Kidney (tissue), 22 donors: ENCODE measurements at places on chromosomes 1 and 21. TPM values are rescaled to one million over a fixed set of nuclear protein-coding genes. Genes with fewer than 3 reads are reported as not detected.
A peak's percentile ranks its signal among the peaks of the same experiment; 100 is the strongest.

DNA sequence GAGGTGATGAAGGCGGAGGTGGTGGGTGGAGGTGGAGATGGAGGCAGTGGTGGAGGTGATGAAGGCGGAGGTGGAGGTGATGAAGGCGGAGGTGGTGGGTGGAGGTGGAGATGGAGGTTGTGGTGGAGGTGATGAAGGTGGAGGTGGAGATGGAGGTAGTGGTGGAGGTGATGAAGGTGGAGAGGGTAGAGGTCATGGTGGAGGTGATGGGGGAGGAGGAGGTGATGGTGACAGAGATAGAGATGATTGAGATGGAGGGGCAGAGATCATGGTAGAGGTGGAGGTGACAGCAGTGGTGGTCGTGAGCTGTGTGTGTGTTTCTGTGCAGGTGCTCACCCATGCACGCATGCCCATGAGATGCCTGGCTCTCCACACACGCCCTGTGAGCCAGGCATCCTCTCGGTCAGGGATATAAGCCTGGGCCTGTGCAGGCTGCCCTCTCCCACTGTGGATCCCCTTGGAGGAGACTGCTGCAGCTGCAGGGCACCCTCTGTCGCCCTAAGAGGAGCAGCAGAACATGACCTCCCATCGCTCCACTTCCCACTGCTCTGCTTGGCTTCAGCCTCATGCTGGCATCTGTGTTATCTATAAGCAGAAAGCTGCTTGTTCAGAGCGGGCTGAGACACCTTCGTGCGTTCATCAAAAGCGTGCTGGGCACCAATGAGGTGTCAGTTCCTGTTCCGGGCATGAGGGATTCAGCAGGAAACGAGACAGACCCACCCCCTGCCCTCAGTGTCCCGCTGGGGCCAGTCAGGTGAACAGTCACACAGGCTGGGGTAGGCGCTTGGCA lies 20.5 kb upstream of the NPHP4 start:
- H3K36me3 ChIP-seq: no peaks in the 10 kb centered on the region
- DNase-seq: no peak
- no peak overlapping the region for H3K4me3 ChIP-seq
- H3K4me1 ChIP-seq: no peaks in the 10 kb centered on the region
- H3K27ac ChIP-seq: no peak overlapping the region
- no peaks in the 10 kb centered on the region for H3K27me3 ChIP-seq

TCHH gene
- 0.13 TPM for total RNA-seq

GRCh38 chr1:233114860-233115259 lies 164.4 kb downstream of the NTPCR start:
- no peak overlapping the region for H3K27ac ChIP-seq
- no peaks in the 10 kb centered on the region for H3K27me3 ChIP-seq
- H3K36me3 ChIP-seq: no peaks in the 10 kb centered on the region
- H3K4me1 ChIP-seq: peaks cover 6% of the 10 kb centered on the region

DNA sequence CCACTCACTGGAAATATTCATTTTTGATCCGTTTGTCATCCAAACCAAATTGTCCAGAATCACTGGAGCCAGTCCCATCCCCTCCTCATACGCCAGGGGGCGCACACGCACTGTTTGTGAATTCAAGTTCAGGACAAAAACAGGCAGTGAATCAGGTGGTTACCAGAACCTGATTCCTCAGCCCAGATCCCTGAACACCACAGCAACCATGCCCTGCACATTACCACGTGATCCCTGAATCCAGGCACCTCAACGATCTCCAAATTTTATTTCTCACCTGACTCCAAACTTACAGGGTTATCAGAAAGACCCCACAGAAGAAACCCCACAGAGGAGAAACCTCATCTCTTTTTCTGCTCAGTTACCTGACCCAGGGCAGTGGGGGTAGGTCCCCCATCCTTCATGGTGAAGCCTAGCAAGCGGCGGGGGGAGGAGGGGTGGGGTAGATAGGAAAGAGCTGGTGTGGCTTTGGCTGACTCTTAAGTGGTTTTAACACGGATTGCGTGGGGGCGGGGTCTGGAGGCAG lies 1.4 kb upstream of the PTPRF start:
- DNase-seq: peak; percentile 85
- H3K27ac ChIP-seq: no peak overlapping the region
- H3K4me1 ChIP-seq: no peaks in the 10 kb centered on the region

- H3K27ac ChIP-seq: no peak overlapping the region
- H3K36me3 ChIP-seq: no peaks in the 10 kb centered on the region
- no peak for DNase-seq
- H3K4me1 ChIP-seq: no peaks in the 10 kb centered on the region
Observed at GRCh38 chr1:177600936-177601335, 368.9 kb downstream of the SEC16B start.

DNA sequence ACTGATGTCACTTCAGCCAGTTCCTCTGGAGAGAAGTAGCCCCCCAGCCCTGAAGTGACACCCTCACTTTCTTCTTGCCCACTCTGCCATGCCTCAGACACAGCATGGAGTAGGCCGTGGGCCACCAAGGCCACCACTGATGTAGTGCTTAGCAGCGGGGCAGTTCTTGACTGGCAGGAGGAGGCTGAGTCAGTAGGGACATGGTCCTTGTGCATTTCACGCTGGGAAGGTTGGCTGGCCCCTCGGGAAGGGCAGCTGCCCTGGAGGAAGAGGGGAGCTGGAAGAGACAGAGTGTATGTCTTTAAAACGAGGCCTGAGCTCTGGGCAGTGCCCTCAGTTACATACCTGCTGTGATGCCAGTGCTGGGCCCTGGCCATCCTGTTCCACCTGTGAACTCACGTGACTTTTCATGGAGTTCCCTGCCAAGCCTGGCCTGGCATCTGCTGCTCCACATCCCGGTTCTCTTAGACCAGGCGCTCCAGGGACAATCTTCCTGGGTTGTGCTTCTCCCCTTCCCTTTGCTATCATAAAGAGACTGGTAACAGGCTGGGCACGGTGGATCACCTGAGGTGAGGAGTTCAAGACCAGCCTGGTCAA lies 158.6 kb upstream of the TMEM51 start:
- H3K4me1 ChIP-seq: peaks cover 33% of the 10 kb centered on the region
- no peaks in the 10 kb centered on the region for H3K27me3 ChIP-seq
- no peaks in the 10 kb centered on the region for H3K36me3 ChIP-seq

GRCh38 chr1:248804771-248805681 lies 20.7 kb downstream of the SH3BP5L start:
- no peak overlapping the region for H3K27ac ChIP-seq
- no peak for DNase-seq
- no peaks in the 10 kb centered on the region for H3K27me3 ChIP-seq
- H3K4me1 ChIP-seq: no peaks in the 10 kb centered on the region

DNA sequence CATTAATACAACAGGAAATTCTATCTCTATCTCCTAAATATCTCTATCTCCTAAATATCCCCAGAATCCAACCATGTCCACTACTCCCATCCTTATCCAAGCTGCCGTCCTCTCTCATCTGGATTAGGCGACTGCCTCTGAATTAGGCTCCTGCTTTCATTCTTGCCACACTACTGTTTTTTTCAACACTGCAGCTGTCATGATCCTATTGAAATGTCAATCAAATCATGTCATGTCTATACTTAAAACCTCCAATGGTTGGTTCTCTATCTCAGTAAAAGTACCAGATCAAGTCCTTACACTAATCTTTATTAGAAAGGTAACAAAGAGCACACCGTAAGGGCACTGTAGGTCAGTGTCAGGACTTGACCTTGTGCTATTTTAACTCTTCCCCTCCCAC lies 82.0 kb upstream of the NFIA start:
- DNase-seq: no peak
- no peaks in the 10 kb centered on the region for H3K36me3 ChIP-seq

DNA sequence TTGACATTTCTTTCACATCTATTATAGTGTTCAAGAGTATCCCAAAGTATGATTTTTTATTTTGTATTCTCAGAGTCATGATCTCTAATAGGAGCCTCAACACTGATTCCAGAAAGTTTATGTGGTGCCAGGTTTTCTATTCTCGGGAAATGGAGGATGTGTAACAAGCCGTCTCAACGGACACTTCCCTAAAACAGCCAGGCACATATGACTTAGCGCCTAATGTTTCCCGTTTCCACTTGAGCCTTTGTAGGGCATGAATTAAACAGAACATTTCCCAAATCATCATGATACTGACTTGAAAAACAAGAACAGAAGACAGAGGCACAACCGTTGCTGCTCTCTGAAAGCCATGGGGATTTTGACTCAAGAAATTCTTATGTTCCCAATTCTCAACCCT lies 8.0 kb downstream of the CYYR1 start:
- H3K27ac ChIP-seq: no peak overlapping the region

DNA sequence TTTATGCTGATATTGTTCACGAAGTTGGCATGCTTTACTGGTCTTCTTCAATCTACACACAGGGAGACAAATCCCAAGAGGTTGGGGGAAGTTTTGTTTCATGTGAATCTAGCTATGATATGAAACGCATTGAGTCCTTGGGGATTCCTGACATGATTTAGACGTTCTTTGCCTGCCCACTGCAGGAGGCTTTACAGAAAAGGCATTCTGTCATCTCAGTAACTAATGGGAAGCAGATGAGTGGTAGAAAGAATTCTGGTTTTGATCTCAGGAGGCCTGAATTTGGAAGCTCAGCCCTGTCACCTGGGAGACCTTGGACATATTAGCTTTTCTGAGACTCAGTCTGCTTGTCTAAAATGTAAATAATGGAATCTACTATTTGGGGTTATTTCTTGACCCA lies 383.0 kb upstream of the NFIA start:
- H3K4me1 ChIP-seq: no peaks in the 10 kb centered on the region
- H3K4me3 ChIP-seq: no peak overlapping the region
- H3K27ac ChIP-seq: no peak overlapping the region
- H3K27me3 ChIP-seq: no peaks in the 10 kb centered on the region
- no peak for DNase-seq

DNA sequence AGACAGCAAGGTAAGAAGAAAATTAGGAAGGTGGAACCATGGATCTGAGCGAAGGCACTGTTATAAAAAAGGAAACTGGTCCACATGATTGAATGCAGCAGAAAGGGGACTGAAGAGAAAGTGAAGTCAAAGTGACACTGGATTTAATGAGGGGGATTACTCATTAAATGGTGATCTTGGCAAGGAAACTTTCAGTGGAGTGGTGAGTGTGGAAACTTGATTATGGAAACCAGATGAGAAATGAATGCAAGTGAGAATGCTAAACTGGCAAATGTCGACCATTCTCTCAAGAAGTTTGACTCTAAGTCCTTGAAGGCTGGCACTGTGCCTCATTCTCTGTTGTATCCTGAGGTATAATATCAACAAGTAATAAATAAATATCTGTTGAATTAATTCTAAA lies 23.3 kb downstream of the COLGALT2 start:
- no peak overlapping the region for H3K4me3 ChIP-seq
- no peaks in the 10 kb centered on the region for H3K36me3 ChIP-seq
- no peak overlapping the region for H3K27ac ChIP-seq
- no peaks in the 10 kb centered on the region for H3K4me1 ChIP-seq

SPOCD1 gene
- total RNA-seq: 0.98 TPM

- H3K27ac ChIP-seq: no peak overlapping the region
- no peaks in the 10 kb centered on the region for H3K27me3 ChIP-seq
- no peak overlapping the region for H3K4me3 ChIP-seq
- no peaks in the 10 kb centered on the region for H3K4me1 ChIP-seq
Observed at GRCh38 chr1:190429141-190429540, 48.5 kb downstream of the BRINP3 start.

MYBPHL gene
- total RNA-seq: 0.19 TPM

GRCh38 chr1:150387200-150387599 lies 23.3 kb downstream of the RPRD2 start:
- H3K36me3 ChIP-seq: no peaks in the 10 kb centered on the region
- H3K4me3 ChIP-seq: no peak overlapping the region
- DNase-seq: no peak

TMPRSS15 gene
- total RNA-seq: not detected

RPTN gene
- total RNA-seq: not detected

DNA sequence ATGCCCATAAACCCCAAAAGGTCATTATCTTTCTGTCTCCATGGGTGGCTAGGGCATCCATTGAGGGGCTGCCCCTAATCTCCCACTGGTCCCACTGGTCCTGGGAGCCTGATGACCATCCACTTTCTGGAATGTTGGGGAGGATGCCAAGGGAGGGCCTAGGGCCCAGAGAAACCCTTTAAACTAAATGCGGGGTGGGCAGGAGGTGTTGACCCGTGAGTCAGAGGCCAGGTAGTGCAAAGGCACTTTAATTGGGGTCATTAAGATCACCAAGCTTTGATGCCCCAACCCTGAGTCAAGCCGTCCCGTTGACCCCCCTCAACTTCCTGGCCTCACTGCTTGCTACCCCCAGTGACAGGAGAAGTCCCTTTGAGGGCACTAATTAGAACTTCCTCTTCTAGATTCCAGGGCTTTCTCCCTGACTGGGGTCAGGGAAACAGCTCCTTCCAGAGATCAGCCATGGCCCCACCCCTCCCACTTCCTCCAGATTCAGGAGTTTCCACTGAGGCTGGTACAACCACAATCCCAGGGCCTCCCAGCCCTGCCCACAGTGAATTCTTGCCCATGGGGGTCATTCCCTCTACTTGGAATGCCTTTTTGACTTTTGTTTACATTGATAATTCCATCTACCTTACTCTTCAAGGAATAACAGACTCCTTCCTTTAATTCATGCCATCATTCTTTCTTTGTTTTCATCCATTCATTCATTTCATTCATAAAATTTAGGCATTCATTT lies 15.5 kb upstream of the SERINC2 start:
- H3K4me3 ChIP-seq: no peak overlapping the region
- no peaks in the 10 kb centered on the region for H3K36me3 ChIP-seq
- DNase-seq: no peak
- no peak overlapping the region for H3K27ac ChIP-seq

DNA sequence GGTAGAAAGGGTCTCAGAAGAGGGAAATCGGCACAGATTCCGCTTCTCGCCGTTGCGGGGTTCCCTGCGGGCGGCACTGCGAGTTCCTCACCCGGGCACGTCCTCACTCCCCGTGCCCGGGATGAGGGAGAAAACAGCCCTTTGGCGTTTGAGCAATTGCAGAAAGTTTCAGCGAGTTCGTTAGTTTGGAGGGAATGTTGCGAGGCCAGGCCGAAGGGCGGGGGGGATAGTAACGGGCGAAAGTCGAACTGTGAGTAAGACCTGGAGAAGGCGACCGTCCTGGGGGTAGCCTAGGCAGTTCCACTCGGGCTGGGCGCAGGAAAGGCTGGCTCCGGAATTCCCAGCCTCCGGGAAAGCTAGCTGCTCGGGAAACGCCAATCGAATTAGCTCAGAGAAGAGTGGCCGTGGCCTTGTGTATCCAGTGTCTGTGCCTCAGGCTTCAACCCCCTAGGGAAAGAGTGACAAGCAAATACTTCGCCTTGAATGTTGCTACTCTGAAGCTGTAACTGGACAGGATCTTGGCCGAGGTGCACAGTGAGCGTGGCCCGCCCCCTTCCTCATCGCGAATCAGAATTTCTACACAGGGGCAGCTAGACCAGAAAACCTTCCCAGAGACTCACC lies 787 bp downstream of the PTGFR start:
- no peaks in the 10 kb centered on the region for H3K4me1 ChIP-seq
- peak overlapping the region; percentile 2 for H3K4me3 ChIP-seq

GRCh38 chr1:171641076-171641864 lies 11.2 kb downstream of the MYOC start:
- no peaks in the 10 kb centered on the region for H3K4me1 ChIP-seq
- no peak overlapping the region for H3K4me3 ChIP-seq
- H3K27me3 ChIP-seq: no peaks in the 10 kb centered on the region
- no peak overlapping the region for H3K27ac ChIP-seq
- no peak for DNase-seq
